ENCODE measurements at places on chromosomes 6 and 20.

DNA sequence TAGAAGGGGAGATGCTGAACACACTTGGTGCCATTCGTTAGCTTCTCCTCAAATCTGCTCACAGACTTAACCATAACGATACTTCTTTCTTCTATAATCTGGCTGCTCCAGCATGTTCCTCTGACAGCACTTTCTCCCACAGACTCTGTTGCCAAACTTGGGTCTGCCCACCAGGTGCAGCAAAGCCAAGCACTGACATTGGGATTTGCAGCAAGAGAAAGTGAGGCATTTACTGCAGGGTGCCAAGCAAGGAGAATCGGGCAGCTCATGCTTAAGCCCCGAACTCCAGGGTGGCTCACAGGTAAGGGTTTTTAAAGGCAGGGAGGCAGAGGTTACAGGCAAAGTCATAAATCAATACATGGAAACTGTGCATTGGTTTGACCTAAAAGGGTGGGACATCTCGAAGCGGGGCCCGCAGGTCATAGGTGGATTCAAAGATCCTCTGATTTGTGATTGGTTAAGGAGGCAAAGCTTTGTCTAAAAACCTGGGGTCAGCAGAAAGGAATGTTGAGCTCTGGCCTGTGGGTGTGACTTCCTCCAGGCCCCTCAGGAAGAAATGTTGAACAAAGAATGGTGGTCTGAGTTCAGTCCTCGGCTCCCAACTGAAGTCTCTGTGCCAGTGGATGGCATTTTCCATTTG is 25.1 kb upstream of the PNPLA1 start:
- no peak for DNase-seq

DNA sequence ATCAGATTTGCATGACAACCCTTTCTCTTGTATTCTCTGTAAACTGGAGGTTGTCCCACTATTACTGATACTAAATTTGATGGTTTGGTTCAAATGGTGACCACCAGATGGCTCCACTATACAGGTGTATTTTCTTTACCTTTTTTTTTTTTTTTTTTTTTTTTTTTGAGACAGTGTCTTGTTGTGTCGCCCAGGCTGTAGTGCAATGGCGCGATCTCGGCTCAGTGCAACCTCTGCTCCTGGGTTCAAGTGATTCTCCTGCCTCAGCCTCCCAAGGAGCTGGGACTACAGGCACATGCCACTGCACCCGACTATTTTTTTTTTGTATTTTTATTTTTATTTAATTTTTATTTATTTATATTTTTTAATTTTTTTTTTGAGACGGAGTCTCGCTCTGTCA is 6.6 kb upstream of the WTAP start:
- no peak for DNase-seq

- no peak for DNase-seq
Observed at GRCh38 chr20:8757146-8757545, 311.7 kb upstream of the PLCB4 start.

DNA sequence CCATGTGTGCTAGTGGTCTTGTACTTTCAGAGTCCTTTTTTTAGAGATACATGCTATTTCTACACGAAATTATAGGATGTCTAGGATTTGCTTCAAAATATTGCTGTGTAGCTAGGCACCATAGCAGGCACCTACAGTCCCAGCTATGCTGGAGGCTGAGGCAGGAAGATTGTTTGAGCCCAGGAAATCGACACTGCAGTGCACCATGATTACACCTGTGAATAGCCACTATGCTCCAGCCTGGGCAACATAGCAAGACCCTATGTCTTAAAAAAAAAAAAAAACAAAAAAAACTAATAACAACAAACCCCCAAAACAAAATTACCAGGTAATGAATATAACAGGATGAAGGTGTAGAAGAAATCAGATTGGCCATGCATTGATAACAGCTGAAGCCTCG is 121.7 kb downstream of the NFATC2 start:
- no peak for DNase-seq

- DNase-seq, result no peak
Observed at GRCh38 chr20:21356386-21356785, 40.9 kb downstream of the NKX2-4 start.

- no peak for DNase-seq
Observed at GRCh38 chr20:17326096-17326495, 99.3 kb downstream of the PCSK2 start.

DNA sequence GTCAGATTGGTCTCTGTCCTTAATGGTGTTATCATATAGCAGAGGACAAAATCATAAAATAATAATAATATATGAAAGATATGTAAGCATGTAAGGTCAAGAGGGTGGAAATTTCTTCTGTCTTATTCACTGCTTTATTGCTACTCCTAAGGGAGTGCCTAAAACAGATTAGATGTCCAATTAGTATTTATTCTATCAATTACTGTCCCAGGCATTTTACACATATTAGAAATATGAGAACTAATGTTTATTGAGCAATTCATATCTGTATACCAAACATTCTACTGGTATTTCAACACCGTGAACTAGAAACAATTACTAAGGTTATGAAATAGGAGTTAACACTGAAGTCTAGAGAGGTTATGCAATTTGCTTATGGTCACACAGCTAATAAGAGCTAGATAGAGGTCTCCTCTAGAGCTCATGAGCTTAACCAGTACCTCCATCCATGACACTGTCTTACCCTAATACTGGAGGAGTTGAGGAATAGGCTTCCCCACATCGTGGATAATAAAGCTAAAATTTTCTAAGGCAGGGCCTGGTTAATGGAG is 302.3 kb downstream of the PLCB1 start:
- no peak for DNase-seq

DNA sequence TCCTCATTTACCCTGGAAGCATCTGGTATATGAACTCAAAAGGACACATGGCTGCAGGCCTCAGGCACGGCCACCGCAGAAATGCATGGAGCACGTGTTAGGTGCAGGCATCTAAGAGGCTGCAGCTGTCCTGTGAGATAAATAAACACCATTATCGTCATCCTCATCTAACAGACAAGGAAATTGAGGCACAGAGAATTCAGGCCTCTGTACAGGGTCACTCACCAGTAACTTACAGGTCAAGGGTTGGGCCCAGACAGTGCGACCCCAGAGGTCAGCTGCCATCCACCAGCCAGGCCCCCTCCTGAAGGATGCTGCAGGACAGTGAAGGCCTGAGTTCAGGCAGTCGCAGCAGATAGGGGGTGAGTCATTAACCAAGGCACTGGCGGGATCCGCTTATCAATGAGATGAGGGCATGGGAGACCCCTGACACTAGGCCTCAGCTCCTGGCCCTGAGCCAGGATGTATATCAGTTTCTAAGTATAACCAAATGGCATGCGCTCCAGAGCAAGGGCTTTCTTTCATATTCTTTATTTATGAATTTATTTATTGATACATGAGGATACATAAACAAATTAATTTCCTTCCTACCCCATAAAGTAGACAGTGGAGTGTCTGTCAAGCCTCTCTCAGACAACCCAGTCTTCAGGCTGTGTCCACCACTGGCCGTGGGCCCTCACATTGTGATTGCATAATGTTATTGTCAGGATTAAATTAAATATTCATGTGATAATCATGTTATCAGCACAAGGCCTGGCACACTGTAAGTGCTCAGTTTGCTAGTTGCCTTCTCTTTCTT is 316.9 kb downstream of the QKI start:
- DNase-seq, result no peak

- no peak for DNase-seq
Observed at GRCh38 chr20:48690888-48691287, 136.9 kb downstream of the PREX1 start.

DNA sequence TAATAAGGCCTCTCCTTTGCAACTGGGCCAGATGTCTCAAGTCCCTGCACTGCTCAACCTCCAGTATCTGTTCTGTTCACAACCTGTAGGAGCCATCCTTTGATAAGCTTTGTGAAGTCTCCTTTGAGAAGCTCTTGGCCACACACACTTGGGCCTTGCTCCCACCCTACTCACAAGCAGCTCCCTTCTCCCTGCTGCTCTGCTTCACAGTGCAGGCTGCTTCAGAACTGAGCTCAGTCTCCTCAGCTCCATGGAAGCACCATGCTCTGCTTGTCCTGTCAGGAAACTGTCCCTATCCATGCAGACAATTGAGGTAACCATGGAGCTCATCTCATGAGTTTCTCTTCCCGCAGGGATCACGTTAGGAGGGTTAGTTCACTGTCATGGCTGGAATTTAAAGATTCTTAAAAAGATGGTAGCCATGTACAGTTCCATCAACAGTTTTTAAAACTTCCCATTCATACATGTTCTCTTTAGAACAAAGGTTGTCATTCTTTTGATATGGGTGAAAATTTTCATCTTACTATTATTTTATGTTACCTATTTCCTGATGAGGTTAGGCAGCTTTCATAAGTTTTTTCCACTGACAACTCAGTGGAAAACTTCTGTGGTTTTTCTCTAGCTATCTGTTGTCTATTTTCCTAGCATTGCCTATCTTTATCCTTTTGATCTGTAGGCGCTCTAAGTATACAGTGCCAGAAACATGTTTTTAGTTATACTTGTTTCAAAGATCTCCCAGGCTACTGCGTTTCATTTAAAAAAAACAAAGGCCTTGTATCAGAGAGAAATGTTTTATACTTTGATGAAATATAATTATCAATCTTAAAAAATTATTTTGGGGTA is 62.6 kb downstream of the AK9 start:
- DNase-seq, result no peak
